ENCODE measurements at places on chromosomes 3 and 15. TPM values are rescaled to one million over a fixed set of nuclear protein-coding genes. Genes with fewer than 3 reads are reported as not detected.

Gene ADAMTSL3
- not detected for total RNA-seq

Gene AMOTL2
- not detected for total RNA-seq

Gene SLC51A
- not detected for total RNA-seq

Gene PPP1R14D
- not detected for total RNA-seq
